Left lung (tissue), 14 donors: ENCODE measurements at places on chromosomes 11 and 22. TPM values are rescaled to one million over a fixed set of nuclear protein-coding genes. Genes with fewer than 3 reads are reported as not detected.

Gene ART1
- total RNA-seq = 0.55 TPM

Gene IGF2
- total RNA-seq = 13.9 TPM

Gene ZFPL1
- total RNA-seq = 32.6 TPM

Gene ANKK1
- total RNA-seq = 0.39 TPM

Gene OR51B2
- total RNA-seq = not detected

Gene C11orf16
- total RNA-seq = 2.0 TPM

Gene PTS
- total RNA-seq = 28.4 TPM

Gene BATF2
- 3.2 TPM for total RNA-seq

Gene CLTCL1
- 8.3 TPM for total RNA-seq

Gene DMC1
- 2.1 TPM for total RNA-seq

Gene APOA5
- not detected for total RNA-seq

Gene KCNA4
- total RNA-seq = not detected

Gene HEPN1
- not detected for total RNA-seq

Gene CPT1B
- total RNA-seq = 20.0 TPM
